ENCODE measurements at places on chromosomes 4 and X.

DNA sequence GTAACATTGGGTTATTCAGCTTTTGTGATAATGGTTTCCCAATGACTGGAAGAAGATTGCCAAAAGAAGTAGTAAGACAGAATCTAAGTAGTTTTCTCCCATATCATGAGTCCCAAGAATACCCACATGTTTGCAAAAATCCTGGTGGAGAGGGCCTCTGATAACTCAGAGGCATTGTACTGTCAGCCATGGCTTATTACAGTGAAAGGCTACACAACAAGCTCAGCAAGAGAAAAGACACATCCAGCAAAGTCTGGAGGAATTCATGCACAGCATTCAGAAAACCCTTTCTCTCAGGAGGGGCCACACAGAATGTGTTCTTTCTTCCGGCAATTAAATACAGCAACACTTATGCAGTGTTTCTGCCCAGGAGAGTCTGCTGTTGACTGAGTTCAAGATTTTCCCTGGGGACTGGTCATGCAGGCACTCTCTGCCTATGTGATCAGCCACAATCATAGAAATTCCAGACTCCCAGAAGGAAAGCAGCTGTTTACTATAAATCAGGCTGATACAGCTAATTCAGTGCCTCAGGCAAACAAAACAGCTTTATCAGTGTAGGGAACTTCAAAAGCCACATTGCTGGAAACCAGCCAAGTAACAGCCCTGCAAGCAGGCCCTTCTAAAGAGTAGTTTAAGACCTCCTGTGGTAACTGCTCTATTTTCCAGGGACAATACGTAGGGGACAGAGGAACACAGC is 937.1 kb downstream of the CCSER1 start:
- DNase-seq, result no peak

DNA sequence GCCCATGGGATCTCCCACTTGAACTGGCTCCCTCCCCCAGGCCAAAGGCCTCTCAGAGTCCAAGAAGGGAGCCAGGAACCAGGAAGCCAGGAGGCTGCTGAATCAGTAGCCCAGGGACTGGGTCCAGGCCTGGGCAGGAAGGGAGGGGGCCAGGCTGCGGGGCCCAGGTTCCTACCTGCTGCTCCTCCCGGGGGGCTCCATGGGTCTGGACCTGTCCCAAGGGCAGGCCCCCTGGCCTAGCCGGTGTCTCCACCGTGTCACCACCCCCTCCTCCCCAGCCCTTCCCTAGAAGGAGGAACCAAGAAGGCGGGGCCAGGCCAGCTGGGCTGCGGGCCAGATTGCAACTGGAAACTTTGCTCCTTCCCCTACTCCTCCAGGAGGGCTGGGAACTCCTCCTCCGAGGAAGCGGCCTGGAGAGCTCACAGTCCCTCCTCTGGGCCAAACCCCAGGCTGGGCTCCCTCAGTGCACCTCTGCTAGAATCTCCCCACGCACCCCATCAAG is at the start of gene IQSEC2:
Gene IQSEC2 (minus strand): TSS at position 264 of the 502 bp plus-strand sequence.
- DNase-seq, result no peak

GRCh38 chr4:160592258-160592657 is 1489.4 kb downstream of the RAPGEF2 start:
- no peak for DNase-seq

DNA sequence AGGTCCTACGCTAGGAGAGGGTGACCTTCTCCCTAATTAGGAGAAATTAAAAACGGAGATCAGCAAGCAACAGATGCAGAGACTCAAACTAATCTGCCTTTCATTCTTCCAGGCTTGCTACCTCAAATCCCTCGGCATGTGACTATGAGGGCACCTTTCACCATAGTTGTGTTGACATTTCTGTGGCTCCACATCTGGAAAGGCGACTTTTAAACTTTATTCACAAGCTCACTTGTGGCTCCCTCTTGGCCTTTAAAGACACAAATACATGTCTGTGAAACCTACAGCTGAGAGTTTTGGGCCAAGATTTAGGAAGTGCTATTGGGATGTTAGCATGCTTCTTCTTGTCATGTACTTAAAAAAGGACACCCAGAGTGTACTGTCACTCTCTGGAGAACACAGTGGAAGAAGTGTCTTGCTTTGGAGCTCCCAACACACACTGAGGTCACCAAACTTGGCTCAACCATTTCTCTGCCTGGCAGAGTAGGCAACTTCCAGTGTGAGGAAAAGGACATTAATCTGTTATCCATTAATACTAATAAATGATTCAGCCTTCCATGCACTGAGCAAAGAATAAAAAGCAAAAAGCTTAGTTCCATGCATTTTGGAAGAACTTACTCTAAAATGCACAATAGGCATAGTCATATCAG is 60.1 kb downstream of the LDB2 start:
- DNase-seq, result no peak

DNA sequence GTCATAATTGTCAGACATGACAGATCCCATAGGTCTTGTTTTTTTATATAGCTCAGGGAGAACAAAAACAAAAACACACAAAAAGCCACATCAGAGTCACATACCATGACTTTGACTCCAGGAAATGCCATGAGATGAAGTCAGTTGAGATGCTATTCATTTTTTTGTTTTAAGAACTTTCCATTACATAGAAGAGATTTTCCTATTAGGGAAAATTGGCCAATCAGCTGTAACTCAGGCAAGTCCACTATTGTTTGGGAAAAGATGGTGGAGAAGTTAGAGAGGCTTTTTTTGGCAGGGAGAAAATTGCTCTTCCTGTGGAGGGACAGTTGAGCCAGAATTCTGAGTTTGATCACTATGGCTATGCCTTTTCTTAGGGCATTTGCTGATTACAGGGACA is 72.6 kb downstream of the SMARCA5 start:
- no peak for DNase-seq

GRCh38 chr4:89299153-89299791 is 8.3 kb downstream of the GPRIN3 start:
- no peak for DNase-seq

DNA sequence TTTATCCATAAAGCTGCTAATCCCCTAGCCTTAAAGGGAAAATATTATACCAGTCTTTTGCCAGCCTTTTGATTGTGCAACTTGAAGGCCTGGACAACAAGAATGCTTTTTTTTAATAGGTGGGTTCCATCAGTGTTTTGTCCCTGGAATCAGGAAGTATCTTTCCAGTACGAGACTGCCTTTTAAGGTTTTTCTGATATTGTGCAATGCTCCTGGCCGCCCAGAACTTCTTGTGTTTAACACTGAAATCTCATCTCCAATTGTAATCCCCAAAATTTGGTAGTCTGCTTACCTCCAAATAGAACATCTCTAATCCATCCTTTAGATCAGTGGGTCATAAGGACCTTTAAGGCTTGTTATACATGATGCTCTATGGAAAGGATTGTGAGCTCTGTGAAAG is 256.7 kb downstream of the NAF1 start:
- DNase-seq, result no peak

DNA sequence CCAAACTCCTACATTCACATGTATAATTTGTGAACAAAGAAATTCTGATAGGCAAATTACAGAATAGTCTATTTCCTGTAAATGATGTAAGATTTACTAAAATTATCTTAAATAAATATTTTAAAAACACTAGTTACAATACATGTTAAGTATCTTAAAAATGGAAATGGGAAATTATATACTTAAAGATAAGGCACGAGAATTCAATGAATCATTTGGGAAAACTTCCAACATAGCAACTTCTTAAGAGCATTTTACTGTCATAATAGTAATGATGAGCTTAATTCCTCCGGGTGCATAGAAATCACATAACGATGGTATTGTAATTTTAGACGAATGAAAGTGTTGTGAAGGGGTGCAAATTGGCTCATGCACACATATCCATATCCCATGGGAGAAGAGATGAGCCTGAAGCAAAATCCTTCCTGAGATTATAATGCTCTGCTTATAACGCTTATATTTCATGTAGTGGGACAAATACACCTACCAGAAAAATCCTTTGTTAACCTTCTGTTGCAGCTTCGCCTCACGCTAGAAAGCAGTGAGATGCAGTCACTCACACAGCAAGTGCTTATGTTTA is 873.5 kb downstream of the PDHA2 start:
- no peak for DNase-seq

DNA sequence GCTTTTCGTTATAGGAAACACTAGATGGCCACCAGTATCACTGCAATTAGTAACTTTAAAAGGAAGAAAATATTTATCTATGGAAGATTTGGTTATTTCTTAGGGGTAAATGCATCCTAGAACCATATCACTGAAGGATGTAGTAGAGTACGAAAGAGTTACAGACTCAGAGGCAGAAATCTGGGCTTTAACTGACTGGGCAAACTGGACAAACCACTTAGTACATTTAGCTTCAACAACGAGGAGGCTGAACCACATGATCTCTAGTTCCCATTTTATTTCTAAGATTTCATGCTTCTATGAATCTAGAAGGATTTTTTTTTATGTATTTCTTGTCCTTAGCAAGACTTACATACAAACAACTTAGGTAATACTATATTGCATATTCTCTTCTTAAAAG is 93.0 kb downstream of the SMARCA5 start:
- no peak for DNase-seq

GRCh38 chr4:138226351-138226750 is 15.8 kb downstream of the SLC7A11 start:
- DNase-seq, result no peak

GRCh38 chr4:21728304-21728703 is 220.3 kb downstream of the KCNIP4 start:
- DNase-seq, result no peak

DNA sequence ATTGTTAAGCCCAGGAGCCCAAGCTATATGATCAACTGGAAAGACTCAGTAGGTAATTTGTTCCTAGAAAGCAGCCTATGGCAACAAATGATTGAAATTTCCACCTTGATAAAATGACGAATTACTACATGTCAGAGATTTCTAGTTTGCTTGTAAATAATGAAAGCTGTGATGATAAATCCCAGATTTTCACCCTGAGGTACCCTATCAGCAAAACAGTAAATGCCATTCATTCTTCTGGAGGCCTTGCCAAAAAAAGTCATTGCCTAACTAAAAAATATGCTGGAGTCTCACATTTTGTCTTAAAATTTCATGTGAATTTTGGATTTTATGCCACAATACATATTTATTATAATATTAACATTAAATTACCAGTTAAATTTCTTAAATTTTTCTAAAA is 71.3 kb downstream of the PPEF2 start:
- DNase-seq, result no peak

GRCh38 chr4:125276811-125277210 is 37.9 kb upstream of the FAT4 start:
- DNase-seq, result no peak

- no peak for DNase-seq
Observed at GRCh38 chr4:21649391-21650090, 299.0 kb downstream of the KCNIP4 start.

DNA sequence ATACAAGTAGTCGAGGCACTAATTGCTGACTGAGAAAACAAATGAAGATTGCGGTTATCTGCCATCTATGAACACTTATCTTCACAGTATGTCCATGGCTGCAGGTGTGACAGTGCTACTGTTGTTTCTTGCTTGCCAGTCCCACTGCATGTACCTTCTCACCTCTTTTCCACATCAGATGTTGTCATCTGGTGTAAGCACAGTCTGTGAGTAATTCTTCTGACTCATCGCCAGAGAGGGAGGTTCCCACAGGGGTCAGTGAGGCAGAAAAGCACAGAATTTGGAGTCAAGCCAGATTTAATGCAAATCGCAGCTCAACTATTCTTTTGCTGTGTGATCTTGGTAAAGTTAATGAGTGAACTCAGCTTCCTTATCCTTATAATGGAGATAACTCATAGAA is 144.4 kb downstream of the GLRA2 start:
- no peak for DNase-seq

DNA sequence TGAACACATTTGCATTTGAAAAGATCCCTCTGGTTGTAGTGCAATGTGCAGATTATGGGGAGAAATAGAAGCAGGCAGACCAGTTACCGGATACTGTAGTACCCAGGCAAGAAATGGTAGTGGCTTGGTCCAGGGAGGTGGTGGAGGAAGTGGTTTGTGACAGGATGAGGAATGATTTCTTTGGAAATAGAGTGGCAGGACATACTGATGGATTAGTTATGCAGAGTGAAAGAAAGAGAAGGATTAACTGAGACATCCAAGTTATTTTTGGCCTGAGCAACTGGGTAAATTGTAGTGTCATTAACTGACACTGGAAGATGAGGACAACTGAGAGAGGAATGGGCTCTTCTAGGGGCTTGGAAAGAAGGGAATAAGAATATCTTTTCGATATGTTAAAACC is 139.7 kb downstream of the CFAP299 start:
- no peak for DNase-seq

GRCh38 chr4:19823781-19824180 is 427.9 kb upstream of the SLIT2 start:
- no peak for DNase-seq

GRCh38 chrX:122245175-122245574 is 938.9 kb upstream of the GRIA3 start:
- DNase-seq, result no peak

- DNase-seq, result no peak
Observed at GRCh38 chr4:133493776-133494175, 344.7 kb downstream of the PCDH10 start.

- DNase-seq, result no peak
Observed at GRCh38 chr4:104494822-104495559, at the start of gene CXXC4. Gene CXXC4, minus strand, starts transcription at chr4:104494894. Its CDS starts 3,092 bp downstream, at chr4:104491802.

GRCh38 chr4:3387943-3388361 is 53.8 kb upstream of the HGFAC start:
- no peak for DNase-seq

GRCh38 chr4:114056599-114056998 is 77.2 kb upstream of the ARSJ start:
- no peak for DNase-seq

DNA sequence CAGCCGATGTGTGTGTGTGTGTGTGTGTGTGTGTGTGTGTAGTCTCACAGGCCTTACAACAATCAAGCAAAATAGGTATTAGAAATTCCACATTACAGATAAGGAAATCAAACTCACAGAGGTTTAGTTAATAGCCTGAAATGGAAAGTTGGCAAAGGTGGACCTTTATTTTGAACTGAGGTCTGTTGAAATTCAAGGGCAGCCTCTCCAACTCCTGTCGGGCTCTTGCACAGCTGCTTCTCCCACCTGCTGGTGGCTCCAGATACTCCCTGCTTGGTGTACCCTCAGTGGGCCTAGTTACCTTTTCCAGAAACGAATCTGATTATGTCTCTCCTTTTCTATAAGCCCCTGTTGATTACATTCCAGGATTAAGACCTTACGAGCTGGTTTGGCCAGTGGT is 195.9 kb downstream of the MGST2 start:
- DNase-seq, result no peak

Data from stimulated activated CD4-positive, alpha-beta T cell treated with anti-CD3 and anti-CD28 coated beads, Interleukin-1b, Interleukin-23, amount 100 ng/mL, for 1 hour (primary cell).